Large intestine (tissue), 12 donors: ENCODE measurements at places on chromosomes 2 and 18.

GRCh38 chr2:30234180-30234971 lies 3.0 kb downstream of the LBH start:
- DNase-seq: peak; percentile 38

DNA sequence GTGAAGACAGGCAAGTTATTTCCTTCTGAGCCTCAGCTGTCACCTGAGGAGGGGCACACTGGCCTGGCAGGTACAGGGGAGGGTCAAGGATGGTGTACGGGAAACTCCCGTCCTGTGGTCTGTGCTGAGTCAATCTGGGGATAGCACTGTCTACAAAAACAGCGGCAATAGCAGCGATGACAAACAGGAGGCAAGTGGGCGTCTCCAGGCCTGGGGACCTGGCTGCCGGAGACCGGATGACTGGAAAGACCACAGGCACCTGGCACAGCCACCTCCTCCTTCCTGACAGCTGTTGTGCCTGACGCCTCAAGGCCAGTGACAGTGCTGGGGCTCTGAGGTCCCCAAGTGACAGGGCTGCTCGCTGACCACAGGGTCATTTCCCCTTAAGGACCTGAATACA lies 202.1 kb upstream of the HS6ST1 start:
- DNase-seq: no peak

DNA sequence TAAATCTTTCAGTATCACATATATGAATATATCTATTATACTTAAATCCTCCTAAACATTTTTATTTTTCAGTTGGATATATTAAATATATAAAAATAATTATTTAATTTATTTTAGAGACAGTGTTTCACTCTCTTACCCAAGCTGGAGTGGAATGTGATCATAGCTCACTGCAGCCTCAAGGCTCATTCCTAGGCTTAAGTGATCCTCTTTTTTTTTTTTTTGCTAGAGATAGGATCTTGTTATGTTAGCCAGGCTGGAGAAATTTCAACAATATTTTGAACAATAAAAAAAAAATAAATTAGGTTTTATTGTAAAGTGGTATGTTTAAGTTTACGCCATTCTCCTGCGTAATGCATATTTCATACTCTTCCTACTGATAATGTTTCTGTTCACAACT lies 4.2 kb downstream of the SPAST start:
- no peak for DNase-seq

DNA sequence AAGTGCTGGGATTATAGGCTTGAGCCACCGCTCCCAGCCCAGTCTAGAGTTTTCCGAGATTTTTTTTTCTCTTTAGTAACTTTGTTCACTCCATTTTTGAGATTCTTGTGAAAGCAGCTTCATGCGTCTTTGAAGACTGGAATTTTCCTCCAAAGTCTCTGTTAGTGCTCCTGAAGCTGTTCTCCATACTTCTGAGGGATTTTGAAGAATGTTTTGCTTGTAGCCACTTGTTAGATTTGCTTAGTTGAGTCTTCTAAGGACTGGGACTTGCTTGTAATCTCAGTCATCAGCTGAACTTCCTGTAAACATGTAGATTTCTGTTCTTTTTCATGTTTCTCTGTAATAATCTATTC lies 234.3 kb downstream of the MYCN start:
- DNase-seq: no peak

- DNase-seq: no peak
Observed at GRCh38 chr2:68755071-68755470, 20.5 kb downstream of the ARHGAP25 start.

GRCh38 chr2:186887107-186888090 lies 38.4 kb upstream of the ZSWIM2 start:
- no peak for DNase-seq

- DNase-seq: no peak
Observed at GRCh38 chr2:10884574-10884975, 27.2 kb upstream of the KCNF1 start.

DNA sequence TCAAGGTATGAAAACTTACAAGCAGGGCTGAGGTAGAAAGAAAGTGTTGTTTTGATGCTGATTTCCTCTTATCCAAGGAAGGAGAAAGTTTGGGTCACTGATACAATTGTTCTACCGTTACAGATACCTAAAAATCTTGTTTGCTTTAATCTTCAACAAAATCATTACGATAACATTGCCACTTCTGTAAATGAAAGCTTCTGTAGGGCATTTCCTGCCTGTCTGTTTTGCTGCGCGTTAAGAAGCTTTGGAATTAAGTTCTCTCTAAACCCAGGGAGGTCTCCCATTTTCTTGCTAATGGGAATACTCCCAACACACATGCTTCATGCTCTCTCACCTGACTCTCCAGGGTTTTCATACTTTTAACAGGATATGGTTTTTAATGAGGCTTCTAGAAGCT lies 258.5 kb downstream of the PTGR3 start:
- no peak for DNase-seq

GRCh38 chr2:239026711-239027361 lies 179.0 kb downstream of the TWIST2 start:
- no peak for DNase-seq

- DNase-seq: no peak
Observed at GRCh38 chr2:2324119-2324518, 7.0 kb downstream of the MYT1L start.

GRCh38 chr2:159982842-159983785 lies 79.3 kb downstream of the PLA2R1 start:
- no peak for DNase-seq

DNA sequence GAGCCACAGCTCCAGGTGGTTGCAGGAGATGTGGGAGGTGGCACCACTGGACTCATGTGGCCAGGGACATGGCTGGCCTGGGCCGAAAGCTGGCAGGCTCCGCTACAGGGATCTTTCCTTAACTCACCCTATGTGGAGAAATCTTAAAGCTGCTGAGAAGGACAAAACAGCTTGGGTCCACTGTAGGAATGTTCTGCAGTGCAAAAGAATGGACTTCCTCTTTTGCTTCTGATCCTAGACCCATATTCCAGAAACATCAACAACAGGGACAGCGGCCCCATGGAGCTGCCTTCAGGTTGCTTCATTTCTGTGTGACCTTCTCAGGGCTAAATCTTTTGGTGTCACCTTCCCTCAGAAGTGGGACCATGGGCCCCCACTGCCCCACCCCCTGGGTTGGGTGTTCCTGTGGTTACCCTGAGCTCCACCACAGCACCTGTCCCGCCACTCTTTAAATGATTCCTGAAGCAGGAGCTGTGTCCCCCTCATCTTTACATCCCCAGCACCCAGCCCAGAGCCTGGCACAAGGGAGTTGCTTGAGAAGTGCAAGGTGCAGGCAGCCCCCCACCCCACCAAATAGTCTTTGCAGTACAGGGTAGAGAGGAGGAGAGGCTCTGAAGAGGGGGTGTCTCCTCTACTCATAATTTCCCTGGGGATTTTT lies 205.8 kb downstream of the ZBTB7C start:
- no peak for DNase-seq
